Thymus (tissue), 14 donors: ENCODE measurements at places on chromosomes 3 and 15. TPM values are rescaled to one million over a fixed set of nuclear protein-coding genes. Genes with fewer than 3 reads are reported as not detected.

The POPDC2 gene
- 3.0 TPM for total RNA-seq

- H3K4me1 ChIP-seq: peaks cover 6% of the 10 kb centered on the region
- peak; percentile 16 for DNase-seq
Measured at GRCh38 chr3:149751551-149751950, 738 bp downstream of the COMMD2 start.

The PLA2G4D gene
- 0.28 TPM for total RNA-seq

- no peaks in the 10 kb centered on the region for H3K36me3 ChIP-seq
- H3K4me1 ChIP-seq: no peaks in the 10 kb centered on the region
- H3K4me3 ChIP-seq: no peak overlapping the region
- DNase-seq: no peak
Measured at GRCh38 chr3:164537485-164537884, 540.8 kb downstream of the SI start.

- no peaks in the 10 kb centered on the region for H3K27me3 ChIP-seq
- H3K36me3 ChIP-seq: no peaks in the 10 kb centered on the region
- no peak for DNase-seq
- no peak overlapping the region for H3K27ac ChIP-seq
Measured at GRCh38 chr15:45794304-45794703, 159.5 kb downstream of the SQOR start.

The DBR1 gene
- total RNA-seq: 16.4 TPM
